ENCODE measurements at places on chromosomes 5 and 9.
A peak's percentile ranks its signal among the peaks of the same experiment; 100 is the strongest.

DNA sequence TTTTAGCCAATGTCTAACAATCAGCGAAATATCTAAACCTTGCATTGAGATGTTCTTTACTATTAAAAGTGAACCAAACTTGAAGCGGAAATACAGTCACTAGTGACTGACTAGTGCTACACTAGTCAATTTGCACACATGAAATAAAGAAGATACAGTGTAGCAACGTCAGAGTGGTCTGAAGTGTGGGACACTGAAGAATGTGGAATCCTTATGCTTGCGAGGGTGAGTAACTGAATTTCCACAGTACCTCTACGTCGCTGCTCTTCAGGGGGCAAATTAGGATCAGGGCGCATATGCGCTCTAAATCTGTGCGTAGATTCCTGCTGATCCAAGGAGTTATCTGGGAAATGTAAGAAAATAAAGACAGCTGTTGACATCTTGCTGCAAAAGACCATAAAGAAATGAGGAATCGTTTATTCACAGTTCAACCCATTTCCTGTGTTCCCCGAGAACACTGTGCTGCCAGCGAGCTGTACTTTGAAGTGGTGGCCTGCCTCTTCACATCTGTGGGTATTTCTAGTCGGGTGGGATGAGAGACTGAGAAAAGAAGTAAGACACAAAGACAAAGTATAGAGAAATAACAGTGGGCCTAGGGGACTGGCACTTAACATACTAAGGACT lies 39.8 kb upstream of the FLT4 start:
- no peak for DNase-seq

DNA sequence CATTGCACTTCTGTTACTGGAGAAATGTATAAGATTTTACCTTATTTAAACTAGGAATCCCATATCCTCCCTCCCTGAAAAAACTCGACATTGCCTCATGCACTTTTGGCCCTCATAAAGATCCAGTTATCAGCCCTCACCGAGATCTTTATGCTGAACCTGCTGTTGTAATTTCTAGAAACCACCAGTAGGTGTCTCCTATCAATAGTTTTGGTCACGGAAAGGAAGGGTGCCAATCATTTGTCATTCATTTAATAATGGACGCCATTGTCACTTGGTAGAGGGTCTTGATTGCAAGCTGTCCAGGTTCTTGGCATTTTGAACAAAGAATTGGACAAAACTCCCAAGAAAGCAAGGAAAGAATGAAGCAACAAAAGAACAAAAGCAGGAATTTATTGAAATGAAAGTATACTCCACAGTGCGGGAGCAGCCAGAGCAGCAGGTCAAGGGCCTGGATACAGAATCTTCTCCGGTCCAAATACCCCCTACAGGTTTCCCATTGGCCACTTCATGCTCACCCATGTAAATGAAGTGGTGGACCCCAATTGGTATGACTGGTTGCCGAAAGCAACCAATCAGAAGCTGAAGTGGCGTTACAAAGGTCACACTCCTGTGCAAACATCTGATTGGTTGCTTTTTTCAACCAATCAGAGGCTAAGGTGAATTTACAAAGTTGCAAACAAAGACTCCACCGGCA lies 524.3 kb downstream of the PSAT1 start:
- peak; percentile 36 for DNase-seq

DNA sequence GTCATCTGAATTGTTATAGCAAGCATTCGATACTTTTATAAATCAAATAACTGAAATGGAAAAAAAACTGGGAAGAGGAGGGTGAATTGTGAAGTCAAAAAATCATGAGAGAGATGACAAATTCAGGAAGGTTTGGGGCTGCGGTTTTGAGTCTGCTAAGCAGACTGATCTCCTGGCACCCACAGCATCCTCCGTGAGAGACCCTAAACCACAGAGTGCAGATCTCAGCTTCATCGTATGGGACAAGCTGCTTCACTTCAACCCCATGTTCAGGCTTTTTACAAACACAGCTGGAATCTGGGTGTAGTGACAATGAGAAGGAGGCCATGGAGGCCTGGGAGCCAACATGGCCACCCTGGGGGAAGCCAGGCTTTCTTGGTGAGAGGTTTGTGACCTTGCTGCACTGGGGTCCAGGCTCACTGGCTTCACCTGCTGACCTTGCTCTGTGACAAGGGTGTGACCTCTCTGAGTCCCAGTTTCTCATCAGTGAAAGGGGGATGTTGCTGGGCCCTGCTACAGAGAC lies 19.4 kb downstream of the USP20 start:
- DNase-seq: no peak

DNA sequence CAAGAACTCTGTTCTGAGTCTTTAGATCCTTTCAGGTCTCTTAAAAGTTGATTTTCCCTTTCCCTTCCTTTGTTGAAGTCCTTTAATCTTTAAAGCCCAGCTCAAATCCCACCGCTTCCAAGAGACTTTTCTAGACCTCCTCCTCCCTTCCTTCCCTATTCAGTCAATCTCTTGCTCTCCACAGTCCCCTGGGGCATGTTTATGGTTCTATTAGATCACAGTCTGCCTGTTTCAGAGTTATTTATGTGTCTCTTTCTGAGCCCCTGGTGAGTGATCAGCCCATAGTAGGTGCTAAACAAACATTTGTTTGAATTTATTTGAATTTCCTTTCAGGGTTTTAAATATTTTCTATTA lies 7.2 kb upstream of the ARSI start:
- DNase-seq: no peak

- DNase-seq: peak; percentile 55
Observed at GRCh38 chr5:162174358-162174974, 106.9 kb downstream of the GABRG2 start.

GRCh38 chr5:10111571-10111970 lies 138.1 kb downstream of the ATPSCKMT start:
- DNase-seq: no peak

- DNase-seq: no peak
Observed at GRCh38 chr9:75488719-75489110, 400.4 kb downstream of the OSTF1 start.

DNA sequence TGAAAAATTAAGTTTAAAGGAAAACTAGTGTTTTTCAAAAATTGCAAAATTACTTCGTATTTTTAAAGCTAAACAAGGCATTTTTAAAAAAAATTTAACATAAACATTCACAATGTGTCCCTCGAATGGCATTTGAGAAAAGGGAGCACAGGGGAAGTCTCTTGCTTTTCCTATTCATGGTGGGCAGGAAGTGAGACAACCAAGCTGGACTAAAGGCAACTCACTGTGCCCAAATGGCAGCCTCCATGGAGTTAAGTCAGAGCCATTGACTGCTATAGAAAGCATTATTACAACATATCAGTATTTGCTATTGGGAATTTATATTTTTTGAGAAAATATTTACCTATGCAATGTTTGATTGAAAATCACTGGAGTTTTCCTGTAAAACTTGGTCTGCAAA lies 8.3 kb downstream of the HNRNPH1 start:
- no peak for DNase-seq

DNA sequence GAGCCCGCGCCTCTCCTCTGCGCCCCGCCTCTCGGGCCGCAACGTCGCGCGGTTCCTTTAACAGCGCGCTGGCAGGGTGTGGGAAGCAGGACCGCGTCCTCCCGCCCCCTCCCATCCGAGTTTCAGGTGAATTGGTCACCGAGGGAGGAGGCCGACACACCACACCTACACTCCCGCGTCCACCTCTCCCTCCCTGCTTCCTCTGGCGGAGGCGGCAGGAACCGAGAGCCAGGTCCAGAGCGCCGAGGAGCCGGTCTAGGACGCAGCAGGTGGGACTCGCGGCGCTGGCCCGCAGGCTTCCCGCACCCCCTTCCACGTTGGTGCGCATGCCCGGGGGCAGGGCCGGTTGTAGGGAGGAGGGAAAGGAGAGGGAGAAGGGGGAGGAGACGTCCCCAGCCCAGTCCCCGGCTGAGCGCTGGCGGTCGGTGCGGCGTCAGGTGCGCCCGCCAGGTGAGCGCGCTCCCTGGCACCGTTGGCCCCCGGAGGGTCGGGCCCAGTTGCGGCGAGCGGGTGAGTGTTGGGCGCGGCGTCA lies at the start of gene OCLN:
TSS of gene OCLN (plus strand) at position 400 of the 532 bp plus-strand sequence. CDS start 11,455 bp downstream, outside the sequence.
- DNase-seq: no peak

DNA sequence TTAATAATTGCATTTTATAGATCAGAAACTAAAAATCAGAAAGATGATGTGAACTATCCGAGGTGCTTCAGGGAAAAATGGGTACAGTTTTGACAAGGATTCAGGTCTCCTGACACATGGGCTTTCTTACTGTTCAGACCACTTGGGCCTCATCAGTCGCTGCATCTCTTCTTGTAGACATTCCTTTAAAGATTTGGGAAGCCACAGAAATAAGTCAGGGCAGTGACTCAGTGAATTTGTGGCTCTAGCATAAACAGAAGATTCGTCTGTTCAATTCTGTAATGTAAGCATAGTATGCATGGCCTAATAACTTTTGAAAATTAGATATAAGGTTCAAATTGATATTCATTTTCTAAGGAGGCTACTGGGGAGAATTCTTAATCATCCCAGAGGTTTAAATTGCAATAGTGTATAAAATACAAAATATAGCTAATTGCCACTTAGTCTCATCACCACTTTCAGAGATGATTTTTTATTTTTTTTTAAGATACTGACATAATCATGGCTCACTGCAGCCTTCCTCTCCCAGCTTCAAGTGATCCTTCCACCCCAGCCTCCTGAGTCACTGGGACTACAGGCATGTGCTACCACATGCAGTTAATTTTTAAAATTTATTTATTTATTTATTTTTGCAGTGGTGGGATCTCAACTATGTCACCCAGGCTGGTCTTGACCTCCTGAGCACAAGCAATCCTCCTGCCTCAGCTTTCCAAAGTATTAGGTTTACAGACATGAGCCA lies 48.9 kb downstream of the RASEF start:
- DNase-seq: no peak

DNA sequence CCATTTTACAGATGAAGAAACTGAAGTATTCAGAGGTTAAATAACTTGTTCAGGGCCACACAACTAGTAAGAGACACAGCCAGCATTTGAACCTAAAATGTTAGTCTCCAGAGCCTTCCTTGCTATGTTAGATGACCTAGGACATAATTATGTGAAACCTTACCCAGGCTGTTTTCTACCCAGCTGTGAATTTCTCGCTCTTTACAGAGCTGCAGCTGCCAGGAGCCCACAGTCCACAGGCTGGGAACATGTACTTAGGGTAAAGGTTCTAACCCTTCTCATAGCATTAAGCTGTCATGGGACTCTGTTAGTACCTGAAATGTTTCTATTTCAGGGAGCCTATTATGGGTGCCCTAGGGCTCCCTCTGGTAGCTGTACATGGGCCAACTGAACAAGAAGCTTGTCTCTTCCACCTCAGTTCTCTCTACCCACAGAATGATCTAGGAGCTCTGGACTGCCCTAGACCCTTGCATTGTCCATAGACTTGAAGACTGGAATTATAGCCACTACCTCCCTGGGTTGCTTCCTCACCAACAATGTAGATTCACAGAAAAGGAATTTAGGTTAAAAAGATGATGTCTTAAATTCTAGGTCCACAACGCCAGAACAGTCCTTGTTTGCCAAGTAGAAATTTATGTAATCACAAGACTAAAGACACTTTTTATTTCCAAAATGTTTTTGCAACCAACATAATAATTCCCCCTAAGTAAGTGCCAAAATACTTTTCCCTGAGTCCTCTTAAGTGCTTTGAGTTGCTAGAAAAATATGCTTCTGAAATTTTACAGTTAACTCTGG lies 262.9 kb downstream of the PIK3R1 start:
- no peak for DNase-seq

DNA sequence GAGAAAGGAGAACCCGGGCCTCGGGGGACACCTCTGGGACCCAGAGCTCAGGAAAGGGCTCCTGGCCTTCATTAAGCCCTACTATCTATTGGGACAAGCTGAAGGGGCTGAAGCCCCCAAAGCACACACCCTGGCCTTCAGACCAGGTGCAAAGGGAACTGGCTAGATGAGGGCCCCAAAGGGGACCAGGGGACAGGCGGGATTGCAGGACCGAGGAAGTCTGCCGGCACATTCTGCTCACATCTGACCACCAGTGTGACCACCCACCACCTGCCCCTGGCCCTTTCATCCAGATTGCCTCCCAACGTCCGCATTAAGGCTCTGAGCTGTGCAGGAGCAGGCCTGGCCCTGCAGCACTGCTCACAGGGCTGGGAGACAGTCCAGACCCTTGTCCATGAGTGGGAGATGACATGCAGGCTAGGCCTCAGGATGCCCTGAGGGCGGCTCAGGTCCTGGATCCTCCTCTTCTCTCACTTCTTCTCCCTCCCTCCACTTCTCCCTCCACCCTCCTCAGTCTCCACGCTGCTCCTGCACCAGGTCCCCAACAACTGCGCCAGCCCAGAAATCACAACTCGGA lies 19.2 kb downstream of the PSD2 start:
- no peak for DNase-seq

GRCh38 chr5:74054641-74055421 lies 428.8 kb downstream of the ARHGEF28 start:
- no peak for DNase-seq

All from suppressor macrophage (primary cell).